ENCODE measurements at places on chromosomes 6 and 20. TPM values are rescaled to one million over a fixed set of nuclear protein-coding genes. Genes with fewer than 3 reads are reported as not detected.

GRCh38 chr6:139325686-139326085 is 33.9 kb upstream of the TXLNB start:
- H3K27me3 ChIP-seq: no peaks in the 10 kb centered on the region
- H3K36me3 ChIP-seq: no peaks in the 10 kb centered on the region
- H3K4me1 ChIP-seq: no peaks in the 10 kb centered on the region
- peak overlapping the region; percentile 76 for H3K27ac ChIP-seq
- no peak for DNase-seq

- peaks cover 7% of the 10 kb centered on the region for H3K4me1 ChIP-seq
- peak overlapping the region; percentile 98 for H3K27ac ChIP-seq
- no peak for DNase-seq
- H3K36me3 ChIP-seq: no peaks in the 10 kb centered on the region
Observed at GRCh38 chr6:3752531-3753227, 1.2 kb upstream of the PXDC1 start.

- H3K4me3 ChIP-seq: no peak overlapping the region
- no peak overlapping the region for H3K27ac ChIP-seq
- DNase-seq: no peak
- H3K4me1 ChIP-seq: no peaks in the 10 kb centered on the region
- H3K36me3 ChIP-seq: no peaks in the 10 kb centered on the region
Observed at GRCh38 chr6:107629548-107630129, 139.7 kb downstream of the SOBP start.

DNA sequence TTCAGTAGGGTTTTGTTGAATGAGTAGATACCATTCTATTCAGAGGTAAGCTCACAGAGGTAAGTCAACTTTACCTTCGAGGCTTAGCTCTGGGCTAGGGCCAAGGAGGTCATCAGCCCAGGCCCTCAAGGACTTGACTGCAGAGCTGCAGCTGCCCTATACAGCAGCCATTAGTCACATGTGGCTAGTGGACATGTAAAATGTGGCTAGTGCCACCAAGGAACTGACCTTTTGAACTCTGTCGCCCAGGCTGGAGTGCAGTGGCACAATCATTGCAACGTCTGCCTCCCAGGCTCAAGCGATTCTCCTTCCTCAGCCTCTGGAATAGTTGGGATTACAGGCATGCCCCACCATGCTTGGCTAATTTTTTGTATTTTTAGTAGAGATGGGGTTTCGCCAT is 47.9 kb upstream of the EPB41L1 start:
- no peak overlapping the region for H3K4me3 ChIP-seq
- H3K36me3 ChIP-seq: no peaks in the 10 kb centered on the region
- no peak for DNase-seq
- no peak overlapping the region for H3K27ac ChIP-seq

GRCh38 chr20:62828511-62829230 is 11.8 kb downstream of the COL9A3 start:
- no peak overlapping the region for H3K27ac ChIP-seq
- H3K36me3 ChIP-seq: no peaks in the 10 kb centered on the region
- H3K4me3 ChIP-seq: no peak overlapping the region
- peaks cover 17% of the 10 kb centered on the region for H3K4me1 ChIP-seq
- no peak for DNase-seq

GRCh38 chr20:61056627-61057442 is 195.2 kb upstream of the CDH4 start:
- no peak for DNase-seq
- H3K27ac ChIP-seq: no peak overlapping the region
- H3K4me3 ChIP-seq: no peak overlapping the region
- H3K36me3 ChIP-seq: no peaks in the 10 kb centered on the region
- no peaks in the 10 kb centered on the region for H3K27me3 ChIP-seq

- no peak overlapping the region for H3K4me3 ChIP-seq
- no peak for DNase-seq
- H3K27ac ChIP-seq: no peak overlapping the region
- H3K4me1 ChIP-seq: no peaks in the 10 kb centered on the region
Observed at GRCh38 chr6:118719351-118720124, 68.1 kb upstream of the CEP85L start.

DNA sequence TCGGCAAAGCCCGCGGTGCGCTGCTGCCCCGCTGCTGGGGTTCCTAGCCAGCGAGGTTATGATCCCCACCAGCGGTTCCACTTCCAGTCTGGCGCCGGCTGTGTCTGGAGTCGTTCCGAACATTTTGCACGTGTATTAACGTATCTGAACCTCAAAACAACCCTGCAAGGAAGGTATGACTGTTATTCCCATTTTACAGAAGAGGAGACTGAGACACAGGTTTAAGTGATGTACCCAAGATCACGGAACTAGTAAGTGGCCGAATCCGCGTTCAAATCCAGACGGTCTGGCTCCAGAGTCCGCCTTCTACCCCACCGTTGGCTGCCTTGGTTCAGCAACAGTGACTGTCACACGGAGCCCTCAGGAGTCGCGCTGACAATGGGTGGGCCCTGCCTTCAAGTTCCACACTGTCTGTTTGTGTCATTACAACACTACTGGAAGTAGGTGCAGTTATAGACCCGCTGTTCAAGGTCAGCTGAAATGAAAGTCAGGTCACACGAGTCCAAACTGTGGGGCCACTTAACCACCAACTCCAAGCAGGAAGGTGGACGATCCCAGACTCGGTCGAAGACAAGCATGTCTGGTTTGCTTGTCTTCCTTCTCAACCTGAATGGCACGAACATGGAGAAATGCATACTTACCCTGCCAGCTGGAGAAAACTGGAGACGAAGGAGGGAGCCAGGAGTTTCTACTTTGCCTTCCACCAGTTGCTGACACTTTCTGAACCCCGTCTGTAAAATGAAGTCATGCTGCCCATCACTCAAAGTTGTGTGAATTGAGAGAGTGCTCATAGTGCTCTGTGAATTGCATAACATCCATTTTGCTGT is 803 bp upstream of the SRXN1 start:
- no peak for DNase-seq
- no peaks in the 10 kb centered on the region for H3K36me3 ChIP-seq
- H3K4me1 ChIP-seq: no peaks in the 10 kb centered on the region
- H3K27me3 ChIP-seq: no peaks in the 10 kb centered on the region

DNA sequence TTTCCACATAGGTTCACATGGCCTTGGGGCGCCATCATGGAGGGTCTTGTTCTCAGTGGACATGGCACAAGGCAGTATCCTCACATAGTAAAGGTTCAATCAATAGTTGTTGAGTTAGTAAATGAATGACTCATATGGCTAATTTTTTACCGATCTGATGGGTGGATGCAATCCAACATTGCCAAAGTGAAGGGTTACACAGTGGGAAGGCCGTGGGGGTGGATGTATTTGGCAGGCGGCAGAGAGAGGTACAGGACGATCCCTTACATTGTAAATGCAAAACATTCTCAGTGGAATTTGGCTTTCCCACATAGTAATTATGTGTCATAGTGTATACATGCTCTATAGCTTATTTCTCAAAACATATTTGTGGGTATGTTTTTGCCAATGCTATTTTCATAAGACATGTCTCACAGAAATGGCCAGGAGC is 21.0 kb upstream of the PDE7B start:
- no peak overlapping the region for H3K27ac ChIP-seq
- no peak overlapping the region for H3K4me3 ChIP-seq
- H3K36me3 ChIP-seq: no peaks in the 10 kb centered on the region
- no peaks in the 10 kb centered on the region for H3K4me1 ChIP-seq

DNA sequence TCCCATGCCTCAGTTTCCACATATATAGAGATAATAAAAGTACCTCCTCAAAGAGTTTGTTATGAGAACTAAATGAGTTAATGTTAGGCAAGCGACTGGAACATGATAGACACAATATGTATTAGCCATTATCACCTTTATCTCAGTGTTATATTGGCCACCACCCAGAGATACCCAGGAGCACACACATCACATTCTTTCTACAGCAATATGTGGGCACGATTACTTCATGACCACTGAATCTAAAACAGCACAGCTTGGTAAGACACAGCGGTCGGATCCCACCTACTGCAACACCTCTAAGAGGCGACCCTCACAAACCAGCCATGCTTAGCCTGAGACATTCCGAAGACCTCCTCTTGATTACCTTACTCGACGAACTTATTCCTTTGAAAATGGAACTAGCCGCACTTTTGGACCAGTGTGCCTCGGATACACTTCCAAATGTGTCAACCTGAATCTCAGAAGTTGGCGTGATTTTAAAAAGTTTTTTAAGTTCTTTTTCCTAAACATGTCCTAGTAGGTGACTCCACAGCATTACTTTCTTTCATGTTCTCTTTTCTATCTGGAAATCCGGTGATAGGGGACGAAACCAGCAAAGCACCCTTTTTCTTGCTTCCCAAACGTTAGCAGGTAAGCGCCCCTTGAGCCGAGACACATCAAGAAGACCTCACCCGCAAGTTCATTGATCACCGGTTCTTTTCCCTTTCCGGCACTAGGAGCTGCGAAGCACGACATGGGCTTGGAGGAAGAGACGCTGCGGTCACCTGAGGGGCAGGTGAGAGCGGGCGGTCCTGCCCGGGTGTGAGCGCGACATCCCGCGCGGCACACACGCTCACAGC is 923 bp downstream of the GMDS start:
- H3K4me1 ChIP-seq: no peaks in the 10 kb centered on the region
- no peaks in the 10 kb centered on the region for H3K36me3 ChIP-seq
- peak; percentile 33 for DNase-seq

DNA sequence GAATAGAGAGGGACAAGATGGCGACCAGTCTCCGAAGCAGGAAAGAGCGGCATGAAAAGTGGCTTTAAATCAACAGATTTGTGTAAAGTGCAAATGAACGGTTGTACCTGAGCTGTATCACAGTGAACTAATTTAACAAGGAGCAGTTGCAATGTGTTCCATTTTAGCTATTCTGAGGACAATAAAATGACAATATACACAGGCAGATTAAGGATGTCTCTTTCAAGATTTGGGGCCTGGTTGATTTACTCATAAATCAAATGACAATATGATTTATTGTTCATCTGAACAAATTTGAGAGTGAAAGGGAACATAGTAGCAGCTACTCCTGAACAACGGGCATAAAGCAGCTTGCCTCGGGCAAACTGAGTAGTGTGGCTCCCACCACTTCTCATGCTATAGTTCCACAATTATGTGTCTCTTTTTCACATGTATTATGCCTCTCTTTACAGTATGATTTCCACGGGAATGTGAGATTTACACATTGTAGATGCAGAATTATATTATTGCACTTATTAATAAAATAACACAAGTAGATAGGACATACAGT is 204.1 kb upstream of the AGPAT4 start:
- no peaks in the 10 kb centered on the region for H3K4me1 ChIP-seq
- no peaks in the 10 kb centered on the region for H3K27me3 ChIP-seq
- H3K4me3 ChIP-seq: no peak overlapping the region
- H3K27ac ChIP-seq: no peak overlapping the region
- no peak for DNase-seq
- H3K36me3 ChIP-seq: no peaks in the 10 kb centered on the region

GRCh38 chr6:75735491-75736186 is 13.4 kb upstream of the MYO6 start:
- no peak for DNase-seq
- peak overlapping the region; percentile 85 for H3K27ac ChIP-seq
- no peak overlapping the region for H3K4me3 ChIP-seq
- H3K27me3 ChIP-seq: no peaks in the 10 kb centered on the region
- no peaks in the 10 kb centered on the region for H3K36me3 ChIP-seq

DNA sequence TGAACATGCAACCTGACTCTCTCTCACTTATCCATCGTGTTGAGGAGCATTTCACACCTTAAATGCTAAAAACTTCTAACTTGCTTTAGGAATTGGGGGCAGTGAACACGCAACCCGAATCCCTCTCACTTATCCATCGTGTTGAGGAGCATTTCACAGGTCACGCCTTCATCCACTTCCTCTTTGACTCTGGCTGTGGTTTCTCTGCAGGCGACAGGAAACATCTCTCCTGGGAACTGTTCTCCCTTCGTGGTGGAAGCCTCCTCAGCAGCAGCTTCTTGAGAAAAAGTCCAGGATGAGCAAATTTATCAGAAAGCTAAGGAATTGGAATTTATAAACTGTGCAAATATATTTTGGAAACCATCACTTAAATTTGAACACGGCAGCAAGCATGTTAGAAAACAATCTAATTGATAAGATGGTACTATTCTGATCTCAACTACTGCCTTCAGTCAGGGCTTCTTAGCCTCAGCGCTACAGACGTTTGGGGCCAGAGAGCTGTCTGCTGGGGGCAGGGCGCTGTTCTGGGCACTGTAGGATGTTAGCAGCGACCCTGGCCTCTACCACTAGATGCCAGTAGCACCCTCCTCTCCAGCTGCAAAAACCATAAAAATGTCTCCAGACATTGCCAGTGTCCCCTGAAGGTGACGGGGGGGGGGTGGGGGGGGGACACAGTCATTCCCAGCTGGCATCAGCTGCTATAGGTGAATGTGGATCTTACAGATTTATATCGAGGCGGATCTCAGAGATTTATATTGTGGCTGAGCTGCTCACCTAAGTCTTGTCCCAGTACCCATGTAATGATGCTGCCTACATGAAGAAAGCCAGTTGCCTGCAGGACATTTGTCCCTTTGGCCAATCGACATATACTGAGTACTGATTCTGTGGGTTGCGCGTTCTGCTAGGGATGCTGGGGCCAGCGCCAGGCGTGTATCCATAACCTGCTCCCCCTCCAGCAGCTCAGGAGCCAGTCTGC is 26.2 kb downstream of the CTCFL start:
- H3K27me3 ChIP-seq: peaks cover 7% of the 10 kb centered on the region
- H3K36me3 ChIP-seq: no peaks in the 10 kb centered on the region
- H3K4me1 ChIP-seq: no peaks in the 10 kb centered on the region
- H3K4me3 ChIP-seq: no peak overlapping the region
- H3K27ac ChIP-seq: no peak overlapping the region

DNA sequence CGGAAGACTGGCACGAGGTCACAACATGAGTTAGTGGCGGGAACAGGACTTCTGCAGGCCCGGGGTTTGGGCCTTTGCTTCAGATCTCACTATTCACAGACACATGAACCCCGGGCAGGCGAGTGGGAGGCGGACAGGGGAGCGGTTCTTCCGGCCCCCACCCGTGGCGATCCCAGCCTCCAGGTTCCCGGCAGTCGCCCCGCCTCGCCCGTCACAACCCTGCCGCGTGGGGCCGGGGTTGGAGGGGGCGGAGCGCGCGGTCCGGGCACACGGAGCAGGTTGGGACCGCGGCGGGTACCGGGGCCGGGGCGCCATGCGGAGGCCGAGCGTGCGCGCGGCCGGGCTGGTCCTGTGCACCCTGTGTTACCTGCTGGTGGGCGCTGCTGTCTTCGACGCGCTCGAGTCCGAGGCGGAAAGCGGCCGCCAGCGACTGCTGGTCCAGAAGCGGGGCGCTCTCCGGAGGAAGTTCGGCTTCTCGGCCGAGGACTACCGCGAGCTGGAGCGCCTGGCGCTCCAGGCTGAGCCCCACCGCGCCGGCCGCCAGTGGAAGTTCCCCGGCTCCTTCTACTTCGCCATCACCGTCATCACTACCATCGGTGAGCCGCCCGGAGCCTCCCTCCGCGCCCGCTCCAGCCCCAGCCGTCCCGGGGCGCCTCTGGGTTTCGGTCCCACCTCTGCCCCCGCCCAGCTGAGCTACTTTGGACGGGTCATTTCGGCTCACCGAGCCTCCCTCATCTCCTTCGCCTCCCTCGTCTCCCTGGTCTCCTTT is at the start of gene KCNK15:
KCNK15 (plus strand) TSS at position 268 of the 769 bp plus-strand sequence; CDS start at position 314, 46 bp downstream.
- peak within 1 kb of the TSS; percentile 67 for H3K27ac ChIP-seq
- H3K27me3 ChIP-seq: no peaks in the 10 kb centered on the region
- H3K4me1 ChIP-seq: peaks cover 10% of the 10 kb centered on the region

Gene HSP90AB1
- 662 TPM for total RNA-seq

Gene ADGRF4
- 0.15 TPM for total RNA-seq

Gene IMPG1
- not detected for total RNA-seq
